ENCODE measurements at places on chromosomes 1 and 21.

- no peak for DNase-seq
Observed at GRCh38 chr21:31133243-31133830, 95.1 kb upstream of the KRTAP19-8 start.

DNA sequence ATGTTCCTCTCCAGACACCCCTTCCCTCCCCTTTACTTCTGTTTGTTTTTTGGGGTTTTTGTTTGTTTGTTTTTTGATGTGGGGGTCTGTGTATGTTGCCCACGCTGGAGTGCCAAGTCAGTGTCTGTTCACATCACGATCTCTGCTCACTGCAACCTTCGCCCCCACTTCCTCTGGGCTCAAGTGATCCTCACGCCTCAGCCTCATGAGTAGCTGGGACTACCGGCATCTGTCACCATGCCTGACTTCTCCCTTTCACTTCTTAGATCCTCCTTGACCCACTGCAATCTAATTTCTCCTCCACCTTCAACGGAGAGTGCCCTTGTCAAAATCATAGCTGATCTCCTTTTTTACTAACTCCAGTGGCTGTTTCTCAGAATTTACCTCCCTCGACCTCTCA, 100.7 kb upstream of the KIF26B start:
- no peak for DNase-seq

- DNase-seq, result no peak
Observed at GRCh38 chr1:156841295-156841855, 17.5 kb downstream of the INSRR start.

- DNase-seq, result no peak
Observed at GRCh38 chr1:234997201-234997895, 131.3 kb downstream of the TOMM20 start.

GRCh38 chr1:85983316-85983715, 173.3 kb downstream of the COL24A1 start:
- DNase-seq, result no peak

- no peak for DNase-seq
Observed at GRCh38 chr1:82395440-82395839, 594.7 kb downstream of the ADGRL2 start.

- no peak for DNase-seq
Observed at GRCh38 chr1:220669005-220669404, 21.2 kb upstream of the C1orf115 start.

DNA sequence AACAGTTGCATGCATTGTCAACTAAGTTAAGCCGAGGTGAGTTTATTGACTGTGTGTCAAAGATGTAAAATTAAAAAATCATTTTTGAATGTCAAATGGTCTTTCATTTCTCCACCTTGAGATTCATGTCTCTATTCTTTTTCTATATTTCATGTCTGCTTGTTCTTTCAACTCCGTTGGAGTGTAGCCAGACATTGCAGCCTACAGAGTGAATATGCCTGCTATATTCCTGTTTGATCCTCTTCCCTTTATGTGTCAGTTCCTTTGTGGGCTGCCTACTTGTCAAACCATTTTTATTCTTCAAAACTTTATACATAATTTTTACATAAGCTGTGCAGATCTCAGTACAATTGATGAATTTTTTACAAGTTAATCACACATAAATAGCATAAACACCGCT, 1325.8 kb upstream of the PRMT6 start:
- DNase-seq, result no peak

DNA sequence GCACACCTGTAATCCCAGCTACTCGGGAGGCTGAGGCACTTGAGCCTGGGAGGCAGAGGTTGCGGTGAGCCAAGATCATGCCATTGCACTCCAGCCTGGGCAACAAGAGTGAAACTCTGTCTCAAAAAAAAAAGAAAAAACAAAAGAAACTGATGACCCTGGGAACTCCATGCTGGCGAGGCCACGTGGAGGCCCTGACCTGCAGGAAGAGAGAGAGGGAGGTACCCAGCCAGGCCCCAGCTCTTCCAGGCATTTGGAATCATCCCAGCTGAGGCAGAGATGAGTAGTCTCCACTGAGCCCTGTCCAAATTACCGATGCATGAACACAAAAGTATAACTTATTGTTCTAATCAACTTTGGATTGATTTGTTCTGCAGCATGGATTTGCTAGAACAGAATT, 132.0 kb upstream of the ZBTB40 start:
- DNase-seq, result no peak

GRCh38 chr1:215128504-215128903, 46.0 kb downstream of the KCNK2 start:
- no peak for DNase-seq

GRCh38 chr1:88763649-88764406, 79.8 kb downstream of the PKN2 start:
- no peak for DNase-seq

DNA sequence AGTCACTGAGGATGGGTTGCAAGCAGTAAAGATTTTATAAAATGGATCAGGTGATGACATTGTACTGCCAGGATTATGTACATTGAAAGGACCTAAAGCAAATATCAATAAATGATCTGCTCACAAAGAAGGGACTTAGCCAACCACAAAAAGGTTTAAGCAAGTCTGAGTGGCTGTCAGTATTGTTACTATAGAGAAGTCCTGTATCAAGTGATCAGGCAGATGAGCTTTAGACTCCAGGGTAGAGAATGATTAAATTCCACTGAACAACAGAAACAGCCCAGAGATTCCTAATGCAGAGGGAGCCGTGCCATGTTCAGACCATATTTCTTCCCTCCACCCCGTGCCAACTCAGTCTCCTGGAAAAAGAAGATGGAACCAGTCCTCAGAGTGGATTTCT, 138.9 kb downstream of the SETD4 start:
- DNase-seq, result no peak

DNA sequence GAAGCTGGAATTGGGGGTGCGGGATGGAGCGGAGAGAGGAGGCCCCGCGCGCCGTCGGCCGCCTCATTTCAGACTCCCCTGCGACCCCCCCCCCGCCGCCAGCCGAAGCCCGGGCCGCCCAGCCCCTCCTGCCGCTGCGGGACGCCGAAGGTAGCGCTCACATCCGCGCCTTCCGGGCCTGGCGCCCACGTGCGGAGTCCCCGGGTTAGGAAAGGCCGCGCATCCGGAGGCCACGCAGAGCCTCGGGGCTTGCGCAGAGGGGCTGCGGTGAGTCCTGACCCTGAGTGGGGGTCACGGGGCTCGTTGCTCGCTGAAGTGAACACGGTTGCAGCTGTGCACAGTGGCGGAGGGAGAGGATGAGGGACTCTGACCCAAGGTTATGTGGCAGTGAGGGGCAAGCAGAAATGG, 552 bp upstream of the ZNF496 start:
- DNase-seq, result peak; percentile 78

DNA sequence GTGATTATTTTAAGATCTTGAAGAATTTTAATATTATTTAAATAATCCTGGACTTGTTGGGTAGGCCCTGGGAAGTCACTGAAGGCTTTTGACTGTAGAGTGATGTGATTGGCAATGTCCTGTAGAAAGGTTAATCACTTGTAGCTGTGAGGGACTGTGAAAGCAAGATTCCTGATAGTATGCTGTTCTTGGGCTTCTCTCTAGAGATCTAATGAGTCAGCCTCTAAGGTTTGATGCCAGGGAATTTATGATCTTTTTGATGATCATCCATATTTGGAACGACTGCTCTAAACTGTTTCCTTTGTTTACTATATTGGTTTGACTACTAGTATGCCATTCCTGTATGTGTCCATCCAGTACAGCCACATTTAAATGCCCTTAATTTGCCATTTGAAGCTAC, 56.5 kb downstream of the CAMSAP2 start:
- no peak for DNase-seq

DNA sequence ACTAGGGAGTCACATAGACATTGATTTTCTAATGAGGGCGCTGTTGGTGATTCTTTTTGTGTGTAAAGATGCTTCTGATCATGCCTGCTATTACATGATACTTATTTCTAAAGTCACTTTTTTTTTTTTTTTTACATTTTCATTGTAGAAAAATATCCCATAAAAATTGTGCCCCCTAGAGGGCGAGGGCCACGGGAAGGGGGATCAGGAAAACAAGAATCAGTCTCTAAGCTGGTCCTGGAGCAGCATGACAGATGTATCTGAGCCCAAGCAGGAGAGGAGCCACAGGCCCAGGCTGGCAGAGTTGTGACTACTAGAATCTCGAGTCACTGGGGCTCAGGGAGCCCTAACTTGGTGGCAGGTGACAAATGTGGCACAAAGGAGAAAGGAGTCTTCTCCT, 28.1 kb downstream of the ZSCAN20 start:
- DNase-seq, result no peak

- peak; percentile 38 for DNase-seq
Observed at GRCh38 chr1:75342786-75343185, 208.6 kb downstream of the LHX8 start.
